MV-4-11 (cell line): ENCODE measurements at places on chromosomes 2 and 18.

DNA sequence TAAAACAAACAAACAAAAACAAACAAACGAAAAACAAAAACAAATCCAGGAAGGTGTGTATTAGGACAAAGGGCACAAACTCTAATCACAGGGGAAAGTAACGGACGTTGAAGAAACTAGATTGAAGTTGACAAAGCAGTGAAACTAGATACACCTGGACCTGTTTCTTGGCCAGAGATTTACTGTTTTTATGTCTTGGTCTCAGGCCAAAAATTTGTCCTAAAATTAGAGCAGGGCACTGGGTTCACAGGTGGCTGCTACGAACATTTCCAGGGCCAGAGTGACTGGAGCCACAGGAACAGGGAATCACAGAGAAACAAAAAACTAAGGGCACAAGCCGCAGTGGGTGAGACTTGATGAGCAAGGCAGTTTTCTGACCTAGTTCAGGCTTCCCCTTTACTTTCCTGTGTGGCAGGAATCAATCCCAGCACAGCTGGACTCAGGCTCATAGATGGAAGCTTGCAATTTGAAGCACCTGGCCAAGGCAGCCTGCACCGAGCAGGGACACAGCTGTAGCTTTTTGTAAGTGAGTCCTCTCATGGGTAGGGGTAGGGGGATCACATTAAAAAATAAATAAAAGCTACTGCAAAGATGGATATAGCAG is 329.4 kb downstream of the DLGAP1 start:
- DNase-seq, result no peak

DNA sequence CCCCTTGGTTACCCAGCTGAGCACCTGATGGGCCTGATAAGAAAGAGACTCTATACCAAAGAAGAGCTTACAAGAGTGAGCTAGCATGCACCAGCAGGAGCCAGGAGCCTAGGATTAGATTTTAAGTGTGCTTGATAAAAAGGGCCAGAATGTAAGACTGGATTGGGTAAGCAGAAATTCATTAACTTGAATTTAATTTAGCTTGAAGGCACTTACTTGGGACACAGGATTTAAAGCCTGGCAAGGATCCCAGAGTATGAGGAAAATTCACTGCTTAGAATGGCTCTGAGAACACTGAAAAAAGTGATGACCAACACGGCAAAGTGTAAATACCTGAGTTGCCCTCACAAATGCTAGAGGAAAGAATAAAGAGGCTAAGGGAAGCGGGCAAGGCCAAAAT is 91.3 kb upstream of the RBBP8 start:
- no peak for DNase-seq

GRCh38 chr2:177445200-177445599 is 52.6 kb downstream of the AGPS start:
- DNase-seq, result no peak

DNA sequence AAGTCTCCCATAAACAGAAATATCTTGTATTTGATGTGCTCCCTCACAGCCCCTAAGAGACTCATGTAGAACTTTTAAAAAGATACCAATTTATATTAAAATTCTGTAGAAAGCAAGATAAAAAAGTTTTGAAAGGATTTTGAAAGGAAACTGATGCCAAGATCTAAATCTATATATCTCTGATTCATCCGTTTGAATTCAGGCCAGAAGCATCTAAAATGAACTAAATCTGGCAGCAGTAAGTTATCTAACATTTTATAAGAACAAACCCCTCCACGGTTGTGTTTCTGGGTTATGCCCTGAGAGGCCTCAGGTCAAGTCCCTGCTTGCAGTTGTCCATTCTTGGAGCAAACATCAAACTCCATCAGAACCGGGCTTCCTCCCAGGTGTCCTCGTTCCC is 165.8 kb downstream of the FBXO15 start:
- no peak for DNase-seq

GRCh38 chr2:206983161-206983859 is 44.0 kb downstream of the CPO start:
- DNase-seq, result no peak

DNA sequence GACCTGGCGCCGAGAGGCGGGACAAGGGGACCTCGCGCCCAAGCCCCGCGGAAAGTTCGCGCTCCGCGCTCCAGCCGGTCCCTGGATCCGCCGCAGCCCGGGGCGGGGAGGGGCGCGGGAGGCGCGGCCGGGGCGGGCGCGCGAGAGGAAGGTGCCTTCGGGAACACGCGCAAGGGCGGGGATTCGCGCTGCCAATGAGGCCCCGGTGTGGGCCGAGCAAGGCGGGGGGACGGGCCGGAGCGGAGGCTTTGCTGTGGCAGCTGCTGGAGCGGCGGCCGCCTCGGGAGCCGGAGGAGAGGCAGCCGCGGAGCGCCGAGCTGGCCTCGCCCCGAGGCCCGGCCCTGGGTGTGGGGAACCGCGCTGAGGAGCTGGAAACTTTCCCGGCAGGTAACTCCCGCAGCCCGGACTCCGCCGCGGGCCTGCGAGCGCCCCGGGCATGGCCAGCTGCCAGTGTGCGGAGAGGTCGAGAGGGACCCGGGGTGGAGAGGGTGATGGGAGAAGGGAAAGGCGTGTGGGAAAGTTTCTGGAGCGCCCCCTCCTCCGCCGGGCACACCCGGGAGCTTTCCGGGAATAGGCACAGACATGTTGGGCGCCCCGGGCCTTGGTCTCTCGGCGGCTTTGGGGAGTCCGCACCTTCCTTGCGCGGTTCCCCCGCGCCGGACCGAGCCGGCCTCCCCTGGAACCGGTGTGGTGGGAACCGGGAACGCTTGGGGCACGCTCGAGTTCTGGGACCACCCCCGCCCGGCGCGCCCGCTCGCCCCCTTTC is at the start of gene TANC1:
TANC1 (plus strand) TSS at position 245 of the 766 bp plus-strand sequence. CDS start 97,271 bp downstream, outside the sequence.
- DNase-seq, result peak; percentile 68

DNA sequence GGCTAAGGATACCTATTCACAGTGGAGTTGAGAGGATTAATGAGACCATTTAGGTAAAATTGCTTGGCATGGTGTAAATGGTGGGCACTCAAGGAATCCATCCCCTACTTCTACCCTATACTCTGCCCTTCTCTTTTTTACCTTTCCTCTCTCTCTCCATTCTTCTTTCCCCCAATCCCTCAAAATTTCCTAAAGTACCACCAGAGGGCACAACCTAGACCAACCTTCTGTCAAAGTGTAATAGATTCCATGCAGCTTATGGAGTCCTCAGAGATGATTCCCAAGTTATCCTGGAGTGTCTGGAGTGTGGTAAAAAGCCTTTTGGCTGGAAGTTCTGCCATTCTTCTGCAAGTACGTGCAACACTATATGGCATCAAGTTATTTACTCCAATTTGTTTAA is 33.0 kb upstream of the CCDC195 start:
- DNase-seq, result no peak

DNA sequence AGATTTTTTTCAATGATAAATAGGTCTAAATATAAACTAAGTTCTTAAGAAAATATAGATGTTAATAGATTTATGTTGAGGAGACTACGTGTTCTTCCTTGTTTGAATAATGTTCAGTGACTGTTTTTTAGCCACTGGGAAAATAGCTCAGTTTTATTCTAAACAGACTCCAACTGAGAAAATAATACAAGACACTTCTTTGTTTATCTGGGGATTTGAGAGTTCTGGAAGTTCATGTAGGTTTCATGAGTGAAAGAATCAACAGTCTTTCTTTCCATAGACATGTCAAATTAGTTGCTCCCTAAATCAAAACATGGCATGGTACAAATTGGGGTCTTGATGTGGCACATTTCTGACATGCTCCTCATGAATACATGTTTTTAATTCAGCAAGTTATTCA is 177.7 kb downstream of the MREG start:
- DNase-seq, result no peak

GRCh38 chr2:229921101-229921891 is 513 bp downstream of the TRIP12 start:
- peak; percentile 66 for DNase-seq

DNA sequence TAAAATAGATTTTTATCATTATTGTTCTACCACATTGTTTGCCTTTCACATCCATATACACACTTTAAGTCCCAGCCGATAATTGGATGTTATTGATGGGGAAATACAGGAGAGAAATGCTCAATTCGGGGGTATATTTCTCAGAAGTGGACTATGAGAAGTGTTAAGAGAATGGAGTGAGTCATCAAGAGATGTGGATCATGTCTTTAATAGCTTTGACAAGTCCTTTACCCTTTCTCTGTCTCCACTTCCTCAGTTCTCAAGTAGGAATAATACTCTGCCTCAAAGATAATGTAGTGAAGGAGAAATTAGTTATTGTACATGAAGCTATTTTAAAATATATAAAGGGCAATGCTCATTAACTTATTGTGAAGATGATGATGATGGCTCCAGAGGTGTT is 1017.6 kb upstream of the PIK3C3 start:
- DNase-seq, result no peak

DNA sequence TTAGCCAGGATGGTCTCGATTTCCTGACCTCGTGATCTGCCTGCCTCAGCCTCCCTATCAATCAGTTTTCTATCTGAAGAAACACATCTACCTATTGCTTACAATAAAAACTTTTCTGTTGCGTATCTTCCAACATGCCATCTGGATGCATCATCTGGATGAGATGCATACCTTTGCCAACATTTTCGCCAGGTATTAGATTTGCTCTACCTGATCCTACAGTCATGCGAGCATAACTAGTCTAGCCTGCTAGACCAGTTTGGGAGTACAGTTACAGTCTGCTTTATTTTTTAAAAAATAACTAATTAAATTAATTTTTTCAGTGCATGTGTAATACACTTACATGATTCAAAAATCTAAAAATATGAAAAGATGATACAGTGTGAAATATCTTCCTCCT is 334.0 kb upstream of the MEX3C start:
- no peak for DNase-seq

DNA sequence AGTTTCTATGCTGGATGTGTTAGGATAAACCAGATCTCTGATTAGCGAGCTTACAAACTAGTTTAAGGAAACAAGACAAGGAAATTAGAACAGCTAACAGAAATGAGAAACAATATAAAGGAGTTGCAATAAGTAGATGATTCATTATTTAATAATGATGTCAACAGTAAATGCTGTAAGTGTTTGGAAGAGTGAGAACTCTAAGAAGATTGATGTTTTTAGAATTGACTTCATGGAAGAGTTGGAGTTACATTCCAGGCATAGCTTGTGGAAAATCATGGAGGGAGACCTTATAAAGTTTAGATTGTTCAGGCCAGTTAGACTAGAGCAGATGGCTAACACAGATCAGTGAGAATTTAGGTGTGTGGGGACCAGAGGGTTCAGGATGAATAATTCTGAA is 32.6 kb downstream of the PPP1R1C start:
- no peak for DNase-seq

DNA sequence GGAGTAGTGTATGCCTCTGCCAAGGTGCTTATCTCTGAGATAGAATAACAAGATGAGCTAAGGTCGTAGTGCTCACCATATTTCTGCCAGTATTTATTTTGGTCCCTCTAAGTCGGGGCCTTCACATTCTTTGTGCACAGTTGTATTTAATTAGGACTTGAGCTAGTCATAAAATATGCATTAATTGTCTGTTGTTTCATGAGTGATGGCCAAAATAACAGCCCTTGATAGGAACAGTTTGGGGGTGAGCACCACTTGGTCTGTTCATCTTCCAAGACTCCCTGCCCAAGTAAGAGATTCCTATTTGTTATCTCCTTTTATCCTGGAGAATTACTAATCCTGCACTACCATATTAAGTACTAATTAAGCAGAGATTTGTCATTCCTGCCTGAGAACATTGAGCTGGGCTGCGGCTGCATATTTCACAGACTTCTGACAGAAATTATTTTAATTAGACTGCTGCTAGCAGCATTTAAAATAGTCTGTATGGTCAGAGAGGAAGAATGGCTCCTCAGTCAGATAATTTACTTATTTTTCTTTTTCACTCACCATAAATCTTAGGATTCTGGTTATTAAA is 435.1 kb downstream of the MTX2 start:
- no peak for DNase-seq

DNA sequence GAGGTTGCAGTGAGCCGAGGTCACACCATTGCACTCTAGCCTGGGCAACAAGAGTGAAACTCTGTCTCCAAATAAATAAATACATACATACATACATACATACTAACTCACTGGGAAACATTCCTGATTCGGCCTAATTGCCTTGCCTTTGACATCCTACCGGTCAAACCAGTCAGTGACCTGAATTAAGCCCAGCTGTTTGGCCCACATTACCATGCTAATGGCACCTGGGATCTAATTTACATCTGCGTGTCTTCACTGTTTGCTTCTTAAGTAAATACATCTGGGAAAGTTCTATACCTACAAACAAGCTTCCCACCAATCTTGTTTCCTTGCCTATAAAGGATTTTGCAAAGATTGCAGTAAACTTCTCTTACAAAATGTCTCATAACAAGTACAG is 230.2 kb upstream of the ZC3H15 start:
- DNase-seq, result no peak

DNA sequence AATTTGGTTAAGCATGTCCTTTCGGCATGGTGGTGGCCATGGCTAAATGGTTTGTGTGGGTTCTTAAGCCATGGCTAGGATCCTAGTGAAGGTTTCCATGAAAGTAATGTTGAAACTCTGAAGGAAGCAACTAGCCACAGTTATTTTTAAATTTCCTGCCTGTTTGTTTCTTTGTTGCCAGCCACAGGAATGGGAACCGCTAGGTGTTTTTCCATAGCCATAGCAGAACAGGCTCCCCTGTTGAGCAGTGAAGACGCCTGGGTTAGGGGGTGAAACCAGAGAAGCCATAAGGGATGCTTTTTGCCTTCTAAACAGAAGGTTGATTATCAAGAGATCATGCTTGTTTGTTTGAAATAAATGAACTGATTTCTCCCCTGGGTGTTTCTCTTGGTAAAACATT is 60.1 kb upstream of the CHMP1B start:
- DNase-seq, result no peak

GRCh38 chr18:73316513-73316912 is 448.7 kb upstream of the NETO1 start:
- DNase-seq, result no peak

- DNase-seq, result no peak
Observed at GRCh38 chr2:32741575-32741974, 113.7 kb downstream of the TTC27 start.

- DNase-seq, result no peak
Observed at GRCh38 chr18:30862900-30863299, 179.6 kb downstream of the DSC3 start.

DNA sequence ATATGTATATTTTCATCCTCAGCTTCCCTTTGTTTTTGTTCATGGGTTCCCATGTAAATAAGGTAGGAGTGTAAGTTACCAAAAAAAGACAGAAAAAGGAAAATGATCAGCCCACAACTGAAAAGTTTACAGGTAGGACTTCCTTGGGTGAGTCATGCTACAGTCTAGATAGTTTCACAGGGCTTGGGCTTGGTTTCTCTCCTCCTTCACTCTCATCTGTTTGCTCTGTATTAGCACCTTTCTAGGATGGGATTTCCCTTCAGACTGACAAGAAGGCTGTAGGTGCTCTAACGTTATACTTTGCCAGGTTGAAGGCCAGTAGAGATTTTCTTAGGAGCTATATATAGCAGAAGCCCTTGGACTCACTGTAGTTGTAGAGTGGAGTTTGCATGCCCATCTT is 57.9 kb downstream of the FAM171B start:
- DNase-seq, result no peak
